Posterior cingulate gyrus (tissue), 11 donors: ENCODE measurements at places on chromosomes 1 and 21.

DNA sequence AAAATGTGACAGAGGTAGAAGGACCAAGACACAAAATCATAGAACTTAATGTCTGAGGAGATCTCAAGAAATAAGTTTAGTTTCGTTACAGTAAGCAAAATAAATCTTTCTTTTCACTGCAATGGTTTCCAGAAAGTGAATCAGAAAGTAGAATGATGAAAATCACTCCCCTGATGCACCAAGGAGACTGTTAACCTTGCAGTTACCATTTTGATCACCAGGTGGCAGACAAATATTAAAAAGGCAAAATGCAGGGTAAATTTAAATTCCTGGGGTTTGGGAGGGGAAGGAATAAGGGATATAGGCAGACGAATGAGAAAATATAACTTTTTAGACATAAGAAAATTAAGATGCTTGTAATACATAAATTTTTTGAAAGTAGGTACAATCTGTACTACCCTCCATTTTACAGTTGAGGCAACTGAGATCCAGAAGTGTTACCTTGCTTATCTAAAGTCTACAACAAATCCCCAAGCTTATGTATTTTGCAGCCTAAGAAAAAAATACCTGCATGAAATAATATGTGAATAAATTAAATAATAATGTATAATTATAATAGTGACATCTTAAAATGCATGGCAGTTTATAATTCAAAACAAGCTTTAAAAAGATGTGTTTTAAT lies 253.2 kb downstream of the CRB1 start:
- no peak for DNase-seq

GRCh38 chr1:230073371-230074035 lies 6.5 kb downstream of the GALNT2 start:
- no peak for DNase-seq

DNA sequence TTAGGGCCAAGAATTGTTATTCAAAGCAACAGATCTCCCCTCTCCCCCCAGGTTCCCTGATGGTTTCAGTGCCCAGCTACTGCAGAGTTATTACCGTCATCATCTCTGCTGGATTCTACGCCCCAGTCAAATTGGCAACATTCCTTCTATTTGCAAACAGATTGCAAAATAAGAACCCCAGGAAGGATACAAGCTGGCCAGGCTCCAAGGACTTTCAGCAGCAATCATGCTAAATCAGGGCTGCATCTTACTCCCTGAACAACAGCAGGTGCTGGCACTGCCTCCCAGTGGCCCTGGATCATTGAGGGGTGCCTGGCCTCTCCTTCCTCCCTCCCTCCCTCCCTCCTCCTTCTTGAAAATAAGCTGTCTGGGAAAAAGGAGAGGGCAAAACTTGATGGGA lies 521.6 kb upstream of the BEND5 start:
- peak; percentile 84 for DNase-seq

DNA sequence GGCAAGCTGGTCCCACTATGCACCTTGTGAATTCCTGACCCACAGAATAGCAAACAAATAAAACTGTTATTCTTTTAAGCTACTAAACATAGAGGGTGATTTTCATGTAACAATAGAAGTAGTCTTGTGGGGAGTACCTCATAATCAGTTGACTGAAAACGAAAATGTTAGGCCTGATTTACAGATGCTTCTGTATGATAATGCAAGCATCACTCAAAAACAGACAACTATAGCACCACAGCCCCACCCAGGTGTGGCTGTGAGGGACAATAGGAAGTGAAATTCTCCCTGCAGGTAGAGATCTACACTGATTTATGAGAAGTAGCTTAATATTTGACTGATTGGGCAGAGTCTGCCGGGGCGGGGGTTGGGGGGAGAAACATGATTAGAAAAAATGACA lies 26.5 kb upstream of the KRTAP19-8 start:
- DNase-seq = no peak

DNA sequence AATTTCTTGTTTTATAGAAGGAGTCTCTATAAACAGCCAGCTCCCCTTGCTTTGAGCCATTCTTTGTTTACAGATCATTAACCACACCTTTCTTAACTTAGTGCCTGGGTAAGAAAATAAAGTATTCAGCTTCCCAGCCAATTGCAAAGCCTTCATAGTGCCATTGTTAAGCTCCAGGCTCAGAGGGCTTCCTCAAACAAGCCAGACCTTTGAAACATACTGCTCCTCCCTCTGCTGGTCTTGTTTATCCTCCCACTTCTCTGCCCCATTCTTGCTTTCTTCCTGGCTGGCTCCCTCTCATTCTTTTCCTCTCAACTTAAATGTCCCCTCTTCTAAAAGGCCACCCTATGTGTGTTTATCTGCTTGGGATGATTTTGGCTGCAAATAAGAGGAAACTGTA lies 319.4 kb upstream of the ST6GALNAC5 start:
- no peak for DNase-seq

GRCh38 chr1:158809862-158810261 lies 21.3 kb upstream of the MNDA start:
- DNase-seq = no peak
